Lower lobe of right lung (tissue), 2 donors: ENCODE measurements at places on chromosomes 13 and 19.
A peak's percentile ranks its signal among the peaks of the same experiment; 100 is the strongest.

- DNase-seq: no peak
- no peaks in the 10 kb centered on the region for H3K4me1 ChIP-seq
- H3K36me3 ChIP-seq: no peaks in the 10 kb centered on the region
- H3K27me3 ChIP-seq: no peaks in the 10 kb centered on the region
Observed at GRCh38 chr13:39401756-39402155, 201.2 kb downstream of the LHFPL6 start.

GRCh38 chr19:35558400-35559280 lies 4.8 kb downstream of the ATP4A start:
- DNase-seq: no peak
- peaks cover 37% of the 10 kb centered on the region for H3K27me3 ChIP-seq
- peak overlapping the region; percentile 48 for H3K4me3 ChIP-seq

GRCh38 chr19:47610902-47611301 lies 2.0 kb downstream of the BICRA start:
- H3K4me3 ChIP-seq: peak overlapping the region; percentile 97
- H3K27ac ChIP-seq: peak overlapping the region; percentile 84
- H3K27me3 ChIP-seq: no peaks in the 10 kb centered on the region
- H3K4me1 ChIP-seq: peaks cover 50% of the 10 kb centered on the region
- H3K36me3 ChIP-seq: peaks cover 13% of the 10 kb centered on the region

DNA sequence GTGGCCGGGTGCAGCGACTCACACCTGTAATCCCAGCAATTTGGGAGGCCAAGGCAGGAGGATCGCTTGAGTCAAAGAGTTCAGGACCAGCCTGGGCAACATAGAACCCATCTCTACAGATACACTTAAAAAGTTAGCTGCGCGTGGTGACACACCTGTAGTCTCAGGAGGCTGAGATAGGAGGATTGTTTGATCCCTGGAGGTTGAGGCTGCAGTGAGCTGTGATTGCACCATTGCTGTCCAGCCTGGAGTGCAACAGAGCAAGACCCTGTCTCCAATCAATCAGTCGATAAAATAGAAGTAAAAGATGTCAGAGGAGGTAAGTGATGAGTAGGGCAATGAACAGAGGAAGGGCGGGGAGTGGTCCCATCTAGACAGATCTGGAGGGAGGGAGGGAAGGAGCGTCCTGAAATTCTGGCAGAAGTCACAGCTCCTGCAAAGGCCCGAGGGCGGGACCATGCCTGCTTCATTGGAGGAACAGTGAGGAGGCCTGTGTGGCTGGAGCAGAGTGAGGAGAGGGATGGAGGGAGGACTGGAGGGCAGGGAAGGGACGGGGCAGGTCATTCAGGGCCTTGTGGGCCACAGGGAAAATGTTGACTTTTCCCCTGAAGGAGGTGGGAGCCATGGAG lies 9.7 kb downstream of the SMIM24 start:
- no peaks in the 10 kb centered on the region for H3K27me3 ChIP-seq
- H3K36me3 ChIP-seq: no peaks in the 10 kb centered on the region
- no peak for DNase-seq
- H3K4me1 ChIP-seq: peaks cover 14% of the 10 kb centered on the region
- no peak overlapping the region for H3K4me3 ChIP-seq
- no peak overlapping the region for H3K27ac ChIP-seq

DNA sequence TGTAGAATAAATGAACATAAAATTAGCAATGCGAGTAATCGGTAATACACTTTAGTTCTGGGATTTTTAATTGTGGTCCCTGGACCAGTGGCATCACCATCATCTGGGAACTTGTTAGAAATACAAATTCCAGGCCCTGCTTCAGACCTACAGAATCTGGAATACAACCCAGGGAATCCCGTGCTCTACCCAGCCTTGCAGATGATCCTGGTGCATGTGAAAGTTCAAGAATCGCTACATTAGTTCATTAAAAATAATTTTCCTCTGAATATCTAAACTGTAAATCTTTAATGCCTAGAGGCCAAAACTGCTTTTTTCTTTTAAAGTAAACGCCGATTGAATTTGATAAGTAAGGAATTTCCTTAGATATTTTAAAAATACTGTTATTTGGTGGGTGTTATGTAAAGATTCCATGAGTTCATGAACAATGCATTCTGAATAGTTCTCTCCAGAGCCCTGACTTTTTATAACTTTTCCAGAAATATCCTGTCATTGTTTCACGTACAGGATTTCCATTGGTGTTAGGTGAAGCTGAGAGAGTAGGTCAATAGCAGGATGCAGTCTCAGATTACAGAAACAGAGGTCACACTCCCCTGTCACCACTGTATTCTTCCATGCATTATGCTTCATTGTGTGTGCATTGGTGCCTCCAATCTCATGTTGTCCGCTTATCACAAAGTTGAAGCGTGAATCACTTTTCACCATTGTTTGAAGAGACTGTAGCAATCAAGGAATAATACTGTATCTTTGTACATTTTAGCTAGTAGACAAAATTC lies 596.5 kb upstream of the KLF12 start:
- H3K4me1 ChIP-seq: no peaks in the 10 kb centered on the region
- H3K4me3 ChIP-seq: no peak overlapping the region
- H3K27me3 ChIP-seq: no peaks in the 10 kb centered on the region
- DNase-seq: no peak
- no peak overlapping the region for H3K27ac ChIP-seq

- no peaks in the 10 kb centered on the region for H3K36me3 ChIP-seq
- H3K4me3 ChIP-seq: no peak overlapping the region
- no peak overlapping the region for H3K27ac ChIP-seq
- no peak for DNase-seq
Observed at GRCh38 chr13:80884056-80884785, 543.3 kb upstream of the SPRY2 start.

DNA sequence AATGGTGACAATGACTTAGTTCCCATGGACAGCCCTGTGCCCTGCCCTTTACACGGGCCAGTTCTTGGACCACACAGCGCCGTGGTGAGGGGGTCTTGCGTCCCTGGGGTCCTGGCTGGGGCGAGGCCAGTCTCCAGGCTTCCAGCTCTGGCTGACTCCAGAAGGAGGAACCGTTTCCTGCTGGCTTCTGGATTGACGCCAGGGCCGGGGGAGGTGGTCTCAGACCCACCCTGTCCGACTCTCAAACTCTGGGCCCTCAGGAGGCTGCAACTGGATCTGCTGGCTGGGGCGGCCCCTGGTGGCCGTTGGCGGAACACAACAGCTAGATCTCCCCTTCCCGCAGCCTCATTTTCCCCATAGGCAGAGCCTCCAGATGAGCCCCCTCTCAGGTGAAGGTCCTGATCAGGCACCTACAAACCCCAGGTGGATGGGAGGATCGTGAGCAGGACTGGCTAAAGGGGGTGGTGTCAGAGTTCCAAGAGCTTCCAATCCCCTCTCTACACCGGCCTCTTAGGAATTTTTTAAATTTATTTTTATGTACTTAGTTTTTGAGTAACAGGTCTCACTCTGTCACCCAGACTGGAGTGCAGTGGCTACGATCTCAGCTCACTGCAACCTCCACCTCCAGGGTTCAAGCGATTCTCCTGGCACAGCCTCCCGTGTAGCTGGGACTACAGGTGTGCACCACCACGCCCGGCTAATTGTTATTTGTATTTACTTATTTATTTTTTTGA lies 8.0 kb downstream of the CCDC194 start:
- no peak overlapping the region for H3K27ac ChIP-seq
- H3K27me3 ChIP-seq: no peaks in the 10 kb centered on the region
- no peaks in the 10 kb centered on the region for H3K36me3 ChIP-seq
- peak; percentile 79 for DNase-seq
- no peak overlapping the region for H3K4me3 ChIP-seq
- peaks cover 22% of the 10 kb centered on the region for H3K4me1 ChIP-seq

- no peaks in the 10 kb centered on the region for H3K27me3 ChIP-seq
- peaks cover 3% of the 10 kb centered on the region for H3K4me1 ChIP-seq
- DNase-seq: no peak
Observed at GRCh38 chr13:40534456-40534855, 132.0 kb downstream of the FOXO1 start.

GRCh38 chr19:55320844-55321419 lies 4.2 kb downstream of the TMEM150B start:
- peaks cover 5% of the 10 kb centered on the region for H3K27me3 ChIP-seq
- no peak overlapping the region for H3K4me3 ChIP-seq
- no peaks in the 10 kb centered on the region for H3K4me1 ChIP-seq
- H3K36me3 ChIP-seq: no peaks in the 10 kb centered on the region
- no peak for DNase-seq

DNA sequence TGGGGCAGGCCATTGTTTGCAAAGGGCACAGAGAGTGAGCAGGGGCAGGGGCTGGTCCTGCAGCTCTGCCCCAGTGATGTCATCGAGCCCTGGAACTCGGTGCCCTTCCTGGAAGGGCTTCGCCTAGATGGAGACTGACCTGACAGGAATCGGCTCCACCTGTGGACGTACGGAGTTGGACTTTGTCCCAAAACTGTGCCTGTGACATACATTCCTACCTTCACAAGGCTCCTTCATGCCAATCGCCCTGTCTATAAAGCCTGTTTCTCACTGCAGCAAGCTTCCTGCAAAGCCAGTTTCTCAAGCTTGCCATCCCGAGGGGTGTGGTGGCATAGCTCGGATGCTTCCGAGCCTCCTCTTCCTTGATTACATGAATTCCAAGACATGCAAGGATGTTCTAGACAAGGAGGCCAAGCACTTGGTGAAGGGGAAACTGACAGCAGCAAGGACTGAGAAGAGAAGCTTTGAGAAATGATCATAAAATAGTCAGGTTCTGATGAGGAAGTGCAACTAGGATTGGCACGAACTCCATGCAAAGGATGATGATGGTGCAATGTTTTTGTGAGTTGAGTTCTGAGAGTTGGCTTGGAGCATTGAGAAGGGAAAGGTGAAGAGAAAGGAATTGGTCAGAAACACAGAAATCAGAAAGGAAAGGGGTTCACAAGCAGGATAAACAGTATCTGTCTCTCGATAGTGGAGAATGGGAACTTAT lies 73.6 kb upstream of the STK24 start:
- H3K4me3 ChIP-seq: no peak overlapping the region
- no peak overlapping the region for H3K27ac ChIP-seq
- peak; percentile 58 for DNase-seq

DNA sequence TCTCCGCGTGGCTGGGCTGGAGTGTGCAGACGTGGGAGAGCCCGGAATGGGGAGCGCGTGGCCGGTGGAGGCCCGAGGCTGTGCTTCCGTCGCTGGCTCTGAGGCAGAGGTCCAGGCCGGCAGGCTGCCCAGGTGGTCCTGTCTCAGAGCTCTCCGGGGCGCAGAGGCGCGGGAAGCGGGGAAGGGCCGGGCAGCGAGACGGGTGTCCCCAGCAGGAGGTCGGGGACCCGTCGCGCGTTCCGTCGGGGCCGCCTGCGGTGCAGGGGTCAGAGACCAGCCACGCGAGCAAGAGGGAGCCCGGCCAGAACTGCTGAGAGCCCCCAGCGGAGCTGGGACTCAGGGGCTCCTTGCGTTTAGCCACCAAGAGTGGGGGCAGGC lies 1.3 kb upstream of the C1QTNF9 start:
- H3K4me1 ChIP-seq: peaks cover 23% of the 10 kb centered on the region
- DNase-seq: no peak
- no peaks in the 10 kb centered on the region for H3K27me3 ChIP-seq
- H3K27ac ChIP-seq: no peak overlapping the region
- H3K4me3 ChIP-seq: no peak overlapping the region

GRCh38 chr13:64248371-64249065 lies 2832.9 kb upstream of the PCDH20 start:
- no peaks in the 10 kb centered on the region for H3K27me3 ChIP-seq
- H3K4me3 ChIP-seq: no peak overlapping the region
- DNase-seq: no peak
- H3K36me3 ChIP-seq: no peaks in the 10 kb centered on the region

GRCh38 chr13:114103801-114104654 lies 28.4 kb downstream of the RASA3 start:
- H3K4me1 ChIP-seq: peaks cover 29% of the 10 kb centered on the region
- peak; percentile 44 for DNase-seq
- H3K27me3 ChIP-seq: no peaks in the 10 kb centered on the region
- H3K27ac ChIP-seq: no peak overlapping the region

DNA sequence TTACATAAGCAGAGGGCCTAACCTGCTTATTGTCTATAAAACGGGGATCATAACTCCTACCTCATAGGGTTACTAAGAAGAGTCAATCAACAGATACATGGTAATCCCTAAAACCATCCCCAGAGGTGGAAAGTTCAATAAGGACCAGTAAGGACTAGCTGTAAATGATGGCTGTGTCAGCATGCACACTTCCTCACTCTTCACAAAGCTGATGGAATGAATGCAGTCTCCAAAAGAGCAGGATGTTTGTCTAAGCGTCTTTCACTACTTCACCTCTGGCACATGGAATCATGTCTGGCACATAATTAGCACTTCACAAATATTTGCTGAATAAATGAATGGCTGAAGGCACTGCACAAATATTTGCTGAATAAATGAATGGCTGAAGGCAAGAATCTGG lies 134.2 kb downstream of the MIPEP start:
- no peaks in the 10 kb centered on the region for H3K27me3 ChIP-seq
- DNase-seq: no peak
- peak overlapping the region; percentile 21 for H3K27ac ChIP-seq

GRCh38 chr13:27147530-27148170 lies 24.0 kb downstream of the USP12 start:
- H3K36me3 ChIP-seq: no peaks in the 10 kb centered on the region
- DNase-seq: no peak
- peaks cover 29% of the 10 kb centered on the region for H3K4me1 ChIP-seq
- H3K27ac ChIP-seq: no peak overlapping the region
- H3K27me3 ChIP-seq: no peaks in the 10 kb centered on the region

- H3K27ac ChIP-seq: peak overlapping the region; percentile 98
- H3K4me1 ChIP-seq: peaks cover 42% of the 10 kb centered on the region
Observed at GRCh38 chr19:16330806-16331690, 6.4 kb downstream of the KLF2 start.

DNA sequence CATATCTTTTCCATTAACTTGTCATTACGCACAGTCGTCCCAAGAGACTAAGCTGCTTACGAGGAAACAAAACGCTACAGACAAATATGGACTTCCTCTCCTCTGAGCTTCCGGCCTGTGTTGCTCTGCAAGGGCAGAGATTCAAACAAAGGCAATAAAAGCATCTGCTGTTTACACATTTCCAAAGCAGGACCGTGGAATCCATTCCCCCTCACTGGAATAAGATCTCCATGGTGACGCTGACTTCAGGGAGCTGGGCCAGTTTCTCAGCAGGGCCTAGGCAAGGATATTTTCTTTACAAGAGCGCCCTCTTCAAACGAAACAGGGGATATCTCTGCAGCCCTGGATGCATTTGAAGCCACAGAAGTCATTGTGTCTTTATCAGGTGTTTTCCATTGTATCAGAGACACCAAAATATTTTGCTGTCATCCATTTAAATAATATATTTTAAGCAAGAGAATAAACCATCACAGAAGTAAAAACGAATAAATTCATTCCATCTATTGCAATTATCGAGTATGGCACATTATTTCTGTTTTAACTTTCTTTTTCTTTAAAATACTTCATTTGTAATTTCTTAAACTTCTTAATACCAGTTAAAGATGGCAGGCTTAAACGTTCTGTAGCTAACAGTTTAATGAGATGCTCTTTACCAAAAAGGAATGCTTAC lies 177.5 kb downstream of the DCLK1 start:
- H3K4me3 ChIP-seq: no peak overlapping the region
- no peaks in the 10 kb centered on the region for H3K27me3 ChIP-seq
- no peaks in the 10 kb centered on the region for H3K4me1 ChIP-seq
- no peak overlapping the region for H3K27ac ChIP-seq
